Muscle of back (tissue), 13 donors: ENCODE measurements at places on chromosomes 3 and 15. TPM values are rescaled to one million over a fixed set of nuclear protein-coding genes. Genes with fewer than 3 reads are reported as not detected.

EIF4E3 gene
- polyA plus RNA-seq: 9.8 TPM

MCTP2 gene
- 1.0 TPM for polyA plus RNA-seq

LRRC28 gene
- polyA plus RNA-seq: 20.9 TPM

PRSS50 gene
- polyA plus RNA-seq: 0.09 TPM

NGRN gene
- 104 TPM for polyA plus RNA-seq

ZNF80 gene
- polyA plus RNA-seq: not detected

RLBP1 gene
- polyA plus RNA-seq: 0.59 TPM

DNA sequence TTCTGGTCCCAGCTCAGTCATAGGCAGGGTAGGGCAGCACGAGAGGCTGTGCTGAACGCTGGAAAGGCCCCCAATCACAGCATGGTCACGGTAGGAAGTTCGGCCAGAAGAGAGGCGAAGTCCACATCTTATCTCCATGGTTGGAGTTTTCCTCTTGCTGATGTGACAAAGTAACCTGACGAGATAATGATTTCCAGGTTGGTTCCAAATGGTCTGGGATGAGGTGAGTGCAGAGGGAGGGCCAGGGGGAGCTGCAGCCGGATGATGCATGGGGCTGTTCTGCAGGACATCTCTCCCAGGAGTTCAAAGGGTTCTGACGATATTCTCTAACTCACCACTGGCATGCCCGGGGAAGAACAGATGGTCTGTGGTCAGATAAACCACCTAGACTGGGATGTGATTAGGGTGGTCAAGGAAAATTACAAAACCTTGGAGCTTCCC, 83.2 kb upstream of the WNT5A start:
- DNase-seq: no peak

GRCh38 chr15:26864664-26865191, 2.1 kb upstream of the GABRA5 start:
- DNase-seq: peak; percentile 42

GRCh38 chr15:93862791-93863190, 368.6 kb upstream of the MCTP2 start:
- no peak for DNase-seq

DNA sequence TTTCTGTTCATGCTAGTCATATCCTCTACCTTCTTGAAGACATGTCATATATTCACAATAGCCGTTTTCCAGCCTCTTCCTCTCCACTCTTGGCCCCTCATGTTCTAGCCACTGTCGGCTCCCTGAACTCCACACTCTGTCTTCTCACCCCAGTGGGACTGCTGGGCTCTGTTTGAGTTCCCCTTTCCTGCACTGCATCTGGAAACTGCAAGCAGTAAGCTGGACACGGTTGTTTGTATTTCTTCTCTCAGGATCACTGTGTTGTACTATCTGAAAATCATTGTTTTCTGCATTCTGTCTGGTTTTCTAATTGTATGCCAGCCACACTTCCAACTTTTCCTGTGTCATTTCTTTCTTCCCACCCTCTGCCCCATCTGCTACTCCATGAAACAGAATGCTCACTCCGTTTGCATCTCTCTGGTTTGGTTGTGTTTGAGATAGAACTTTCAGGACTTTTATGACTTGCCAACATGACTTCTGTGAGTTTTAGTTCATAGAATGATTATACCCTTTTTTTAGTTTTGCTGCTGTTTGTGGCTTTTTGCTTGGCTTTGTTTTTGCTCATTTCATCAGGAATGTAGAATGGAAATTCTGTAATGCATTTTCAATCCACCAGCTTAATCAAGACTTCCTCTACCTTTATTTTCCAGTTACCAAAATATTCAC, 192.3 kb downstream of the PLCL2 start:
- no peak for DNase-seq

- no peak for DNase-seq
Observed at GRCh38 chr15:101118615-101119014, 133.2 kb downstream of the CHSY1 start.

DNA sequence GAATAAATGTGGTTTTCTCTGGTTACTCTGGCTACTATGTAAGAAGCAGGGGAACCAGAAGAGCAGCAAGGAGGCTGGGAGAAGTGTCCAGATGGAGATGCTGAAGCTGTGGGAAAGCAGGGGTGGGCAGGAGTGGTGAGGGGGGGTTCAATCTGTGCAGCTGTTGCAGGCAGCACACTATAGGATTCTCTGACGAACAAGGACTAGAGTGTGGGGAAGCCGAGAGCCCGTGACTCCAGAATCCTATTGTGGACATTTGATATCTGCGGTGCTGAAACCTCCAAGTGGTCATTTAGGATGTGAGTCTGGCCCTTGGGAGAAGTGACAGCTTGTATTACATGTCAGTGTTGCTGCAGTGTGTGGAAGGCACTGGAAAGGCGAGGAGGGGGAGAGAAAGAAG, 60.5 kb downstream of the GABRB3 start:
- no peak for DNase-seq

- DNase-seq: no peak
Observed at GRCh38 chr15:77122576-77122975, 51.7 kb upstream of the TSPAN3 start.

DNA sequence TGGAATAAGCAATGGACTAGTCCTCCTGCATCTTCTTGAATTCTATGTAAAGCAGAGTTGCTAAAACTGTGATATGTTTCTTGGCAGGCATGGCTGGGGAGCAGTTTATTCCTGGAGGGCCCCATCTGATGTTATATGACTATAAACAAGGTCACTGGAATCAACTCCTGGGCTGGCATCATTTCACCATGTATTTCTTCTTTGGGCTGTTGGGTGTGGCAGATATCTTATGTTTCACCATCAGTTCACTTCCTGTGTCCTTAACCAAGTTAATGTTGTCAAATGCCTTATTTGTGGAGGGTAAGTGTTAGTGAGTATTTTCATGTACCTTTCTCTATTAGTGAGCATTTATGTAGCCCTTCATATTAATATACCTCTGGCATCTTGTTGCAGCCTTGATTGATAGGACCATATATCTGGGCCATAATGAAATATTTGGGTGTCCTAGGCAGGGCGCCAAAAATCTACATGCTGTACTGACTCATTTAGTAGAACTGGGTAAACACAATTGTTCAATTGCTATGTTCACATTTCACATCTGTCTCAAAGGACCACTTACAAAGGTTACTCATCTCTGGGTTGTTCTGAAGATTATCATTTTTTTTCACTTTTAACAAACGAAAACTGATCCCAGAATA, 52.6 kb upstream of the ADGRG7 start:
- DNase-seq: no peak

GRCh38 chr15:74302821-74303359, 64.6 kb downstream of the CYP11A1 start:
- no peak for DNase-seq

DNA sequence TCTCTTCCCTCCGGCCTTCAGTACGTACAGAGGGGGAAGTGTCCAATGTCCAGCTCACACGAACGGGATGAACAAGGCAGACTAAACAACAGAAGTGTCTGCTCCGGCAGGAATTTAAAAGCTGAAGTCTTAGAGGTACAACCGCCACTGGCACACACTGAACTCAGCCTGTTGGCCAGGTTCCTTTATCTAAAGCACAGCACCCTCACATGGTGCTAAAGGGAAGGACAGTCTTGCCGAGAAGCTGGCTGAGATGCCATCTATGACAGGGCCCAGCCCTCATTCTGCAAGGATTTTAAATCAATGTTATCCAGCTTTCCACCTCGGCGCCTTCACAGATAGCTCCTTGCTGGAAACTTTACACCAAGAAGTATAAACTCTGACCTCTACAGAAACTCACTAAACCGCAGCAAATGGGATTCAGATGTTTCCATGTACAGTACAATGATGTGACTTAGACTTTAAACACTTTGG, 2.8 kb downstream of the ADAMTS17 start:
- DNase-seq: peak; percentile 56

DNA sequence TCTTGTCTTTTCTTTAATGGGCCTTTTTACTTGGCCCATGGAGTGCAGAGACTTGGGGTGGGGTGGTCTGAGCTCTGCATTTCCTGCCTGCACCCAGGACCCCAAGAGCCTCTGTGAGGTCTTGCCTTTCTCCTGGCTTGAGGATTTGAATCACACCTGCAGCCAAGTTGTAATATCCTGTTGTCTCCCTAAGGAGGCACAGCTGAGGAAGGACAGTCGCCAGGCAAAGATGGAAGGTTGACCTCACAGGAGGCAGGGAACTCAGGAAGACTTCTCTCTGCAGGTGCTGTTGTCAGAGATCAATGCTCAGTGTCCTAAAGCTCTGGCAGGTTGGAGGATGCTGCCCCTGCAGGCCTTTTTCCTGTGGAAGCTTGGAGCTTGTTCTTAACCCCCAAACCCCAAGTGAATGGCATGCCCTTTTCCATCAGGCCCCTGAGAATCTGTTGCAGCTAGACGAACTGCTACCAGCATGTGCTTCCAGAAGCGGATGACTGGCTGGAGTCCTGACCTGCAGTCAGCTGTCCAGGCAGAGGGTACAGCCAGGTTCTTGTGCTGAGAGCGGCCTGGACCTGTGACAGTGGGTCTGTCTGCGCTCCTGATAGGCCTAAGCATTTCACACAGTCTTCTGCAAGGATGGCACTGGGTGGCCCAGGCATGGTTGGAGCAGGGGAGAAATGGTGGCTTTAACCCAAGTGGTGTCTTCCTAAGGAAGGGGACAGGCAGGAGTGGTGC, 120.0 kb downstream of the EEFSEC start:
- no peak for DNase-seq

DNA sequence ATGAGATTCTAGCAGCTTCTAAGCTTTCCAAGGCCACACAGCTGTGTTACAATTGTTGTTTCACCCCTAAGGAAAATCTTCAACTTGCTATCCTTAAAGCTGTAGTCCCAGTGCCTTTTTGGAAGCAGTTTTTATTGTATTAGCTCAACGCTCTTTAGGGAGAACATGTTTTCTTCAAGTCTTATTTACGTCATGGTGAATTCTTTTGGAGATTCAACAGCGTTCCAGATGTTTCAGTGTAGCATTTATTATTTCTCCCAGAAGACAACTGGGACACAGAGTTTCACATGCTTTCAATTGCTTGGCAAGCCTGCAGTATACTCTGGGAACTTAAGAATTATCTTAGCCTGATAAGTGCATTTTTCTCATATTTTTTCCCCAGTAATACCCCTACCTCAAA, 888.3 kb downstream of the PLOD2 start:
- peak; percentile 74 for DNase-seq

DNA sequence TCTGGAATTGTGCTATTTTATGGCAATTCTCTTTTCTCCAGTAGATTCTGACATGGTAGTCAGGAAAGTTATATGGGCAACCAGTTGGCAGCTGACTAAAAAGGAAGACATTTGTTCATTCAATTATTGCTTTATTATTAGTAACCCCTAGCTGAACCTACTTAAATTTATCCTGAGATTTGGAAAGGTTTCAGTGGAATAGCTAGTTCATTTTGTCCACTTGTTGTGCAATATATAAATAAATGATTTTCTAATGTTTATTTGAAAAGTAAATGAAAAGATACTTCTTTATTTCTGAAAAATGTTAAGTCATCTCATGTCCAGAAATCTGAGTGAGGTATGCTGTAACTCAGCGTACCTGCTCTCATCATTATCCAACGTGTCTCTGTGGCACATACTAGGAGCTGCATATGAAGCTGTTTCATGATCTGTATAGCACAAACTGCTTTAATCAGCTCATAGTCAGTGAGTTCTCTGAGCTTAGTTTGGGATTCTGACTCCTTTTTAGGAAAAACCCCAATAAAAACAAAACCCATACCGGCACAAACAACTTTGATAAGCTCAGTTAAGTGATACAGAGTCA, 35.9 kb downstream of the RARB start:
- no peak for DNase-seq

DNA sequence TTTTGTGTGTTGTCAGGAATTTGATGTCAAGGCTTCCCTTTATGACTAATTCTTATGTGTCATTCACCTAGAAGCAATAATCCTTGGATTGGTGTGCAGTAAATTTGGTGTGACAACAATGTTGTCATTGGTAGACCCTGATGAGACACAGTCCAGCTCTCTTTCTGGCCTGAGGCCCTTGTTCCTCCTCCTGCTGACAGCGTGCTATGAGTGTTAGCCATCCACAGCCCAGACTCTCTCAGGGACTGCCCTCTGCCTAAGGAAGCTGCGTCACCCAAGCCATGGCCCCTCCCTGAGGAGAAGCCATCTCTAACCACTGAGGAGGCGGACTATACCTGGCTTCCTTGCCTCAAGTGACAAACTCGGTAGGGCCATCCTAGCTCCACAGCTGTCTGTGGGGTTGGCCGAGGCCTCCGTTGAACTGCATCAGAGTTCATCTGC, 13.3 kb upstream of the TM4SF1 start:
- DNase-seq: no peak

GRCh38 chr15:91861223-91861622, 7.7 kb downstream of the SLCO3A1 start:
- no peak for DNase-seq

DNA sequence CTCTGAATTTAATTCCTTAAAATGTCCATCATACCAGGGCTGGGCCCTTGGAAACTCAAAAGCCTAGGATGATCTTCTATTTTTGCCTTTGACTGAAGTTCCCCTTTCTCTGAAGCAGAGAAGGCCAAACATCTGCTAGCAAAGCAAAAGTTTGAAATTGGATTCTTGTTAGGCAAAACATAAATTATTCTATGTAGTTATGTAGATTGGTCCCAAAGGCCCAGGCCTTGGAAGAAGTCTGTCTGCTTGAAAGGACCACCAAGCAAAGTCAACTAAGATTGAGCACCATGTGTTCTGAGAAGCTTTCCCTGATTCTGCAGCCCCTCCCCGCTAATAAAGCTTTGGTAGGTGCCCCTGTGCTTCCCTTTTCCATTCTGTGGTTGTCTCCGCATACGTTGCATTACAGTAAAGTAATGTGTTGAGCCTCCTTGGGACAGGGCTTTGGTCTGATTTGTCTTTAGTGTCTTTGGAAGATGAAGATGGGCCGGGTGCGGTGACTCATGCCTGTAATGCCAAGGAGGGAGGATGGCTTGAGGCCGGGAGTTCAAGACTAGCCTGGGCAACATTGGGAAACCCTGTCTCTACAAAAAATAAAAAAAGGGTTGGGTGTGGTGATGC, 56.4 kb downstream of the RPL39L start:
- DNase-seq: no peak

DNA sequence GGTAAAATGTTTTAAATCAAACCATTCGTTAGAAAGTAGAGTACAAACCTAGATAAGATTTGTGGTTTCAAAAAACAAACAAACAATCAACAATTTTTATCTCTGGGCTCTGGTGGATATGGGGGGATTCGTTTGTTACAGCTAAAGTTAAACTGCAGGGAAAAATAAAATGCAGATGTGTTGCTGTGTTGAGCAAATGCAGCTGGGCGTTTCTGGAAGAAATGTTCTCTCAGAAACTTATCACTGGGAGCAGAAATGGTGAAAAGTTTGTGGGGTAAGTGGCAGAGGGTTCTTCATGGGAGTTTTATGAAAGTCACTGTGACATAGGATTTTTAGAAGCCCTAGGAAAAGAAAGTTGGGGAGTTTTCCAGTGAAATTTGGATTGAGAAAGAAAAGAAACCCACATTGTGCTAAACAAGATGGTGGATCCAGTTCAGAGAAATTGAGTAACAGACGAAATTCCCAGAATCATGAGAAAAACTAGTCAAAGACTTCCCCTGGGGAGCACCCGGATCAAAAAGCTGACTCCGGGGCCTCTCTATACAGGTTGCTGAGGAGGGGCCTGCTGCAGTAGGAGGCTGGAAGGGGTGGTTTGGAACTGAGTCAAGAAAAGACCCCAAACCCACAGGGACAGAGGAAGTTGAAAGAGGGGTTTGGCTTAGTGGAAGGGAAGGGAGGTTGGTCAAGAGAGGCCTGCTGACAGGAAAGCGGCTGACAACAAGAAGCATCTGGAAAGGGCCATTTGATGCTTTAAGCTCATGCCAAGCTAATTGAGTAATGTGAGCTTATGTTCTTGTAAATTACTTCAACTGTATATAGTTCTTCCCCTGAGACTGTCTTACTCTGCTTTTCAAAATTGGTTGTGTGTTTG, 108.7 kb downstream of the RARB start:
- peak; percentile 88 for DNase-seq

- no peak for DNase-seq
Observed at GRCh38 chr3:143628971-143629370, 219.3 kb downstream of the SLC9A9 start.
